ENCODE measurements at places on chromosomes 4 and X. TPM values are rescaled to one million over a fixed set of nuclear protein-coding genes. Genes with fewer than 3 reads are reported as not detected.

The HELT gene
- not detected for total RNA-seq

The PRRG1 gene
- total RNA-seq: 9.3 TPM

The TCEAL1 gene
- 90.0 TPM for total RNA-seq

The ZNF711 gene
- total RNA-seq: 4.7 TPM

The SMIM10 gene
- total RNA-seq: 17.0 TPM

The TMEM35A gene
- total RNA-seq: 13.8 TPM

The ADGRL3 gene
- total RNA-seq: 48.0 TPM

The GAGE13 gene
- total RNA-seq: not detected
